ENCODE measurements at places on chromosomes 13 and 19. TPM values are rescaled to one million over a fixed set of nuclear protein-coding genes. Genes with fewer than 3 reads are reported as not detected.

DNA sequence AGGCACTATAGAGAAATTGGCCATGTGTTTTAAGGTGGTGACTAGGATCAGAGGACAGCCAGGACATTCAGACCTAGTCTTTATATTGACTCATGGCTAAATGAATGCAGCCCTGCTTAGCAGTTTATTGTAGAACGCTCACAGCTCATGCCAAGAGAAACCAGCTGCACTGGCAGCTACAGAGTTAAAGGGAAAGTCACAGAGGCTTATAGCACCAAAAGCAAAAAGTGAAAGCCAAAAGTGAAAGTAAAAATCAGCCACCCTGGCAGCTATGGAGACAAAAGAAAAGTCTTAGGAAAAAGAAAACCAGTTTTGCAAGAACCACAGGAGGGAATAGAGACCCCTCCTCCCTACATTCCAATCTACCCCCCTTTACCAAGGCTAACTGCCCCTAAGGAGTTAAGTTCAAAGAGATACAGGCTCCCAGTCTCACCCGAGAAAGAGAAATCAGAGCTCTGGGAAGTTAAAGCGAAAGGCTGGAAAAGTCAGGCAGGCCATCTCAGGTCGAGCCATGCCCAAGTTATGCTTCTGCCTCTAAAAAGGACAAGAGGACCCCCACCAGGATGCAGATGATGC is 99.0 kb downstream of the ZNF429 start:
- no peak for DNase-seq

KIR2DL1 gene
- not detected for total RNA-seq

DNA sequence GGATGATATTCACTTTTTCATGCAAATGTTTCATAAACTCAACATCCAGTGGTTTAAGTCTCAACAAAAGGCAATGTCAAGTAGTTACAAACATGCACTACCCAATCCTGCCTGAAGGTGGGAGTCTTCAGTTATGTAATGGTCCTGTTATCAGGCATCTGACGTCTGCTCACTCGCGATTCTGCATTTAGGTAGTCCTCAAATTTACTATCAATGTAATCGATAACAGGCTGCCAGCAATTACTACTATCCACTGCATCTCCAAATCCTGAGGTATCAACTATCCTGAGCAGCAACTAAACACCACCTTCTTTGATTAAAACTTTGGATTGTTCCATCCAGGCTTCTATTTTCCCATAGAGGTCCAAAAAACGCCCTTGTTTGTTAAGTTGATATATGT is 51.2 kb downstream of the NLRP12 start:
- no peak for DNase-seq

DNA sequence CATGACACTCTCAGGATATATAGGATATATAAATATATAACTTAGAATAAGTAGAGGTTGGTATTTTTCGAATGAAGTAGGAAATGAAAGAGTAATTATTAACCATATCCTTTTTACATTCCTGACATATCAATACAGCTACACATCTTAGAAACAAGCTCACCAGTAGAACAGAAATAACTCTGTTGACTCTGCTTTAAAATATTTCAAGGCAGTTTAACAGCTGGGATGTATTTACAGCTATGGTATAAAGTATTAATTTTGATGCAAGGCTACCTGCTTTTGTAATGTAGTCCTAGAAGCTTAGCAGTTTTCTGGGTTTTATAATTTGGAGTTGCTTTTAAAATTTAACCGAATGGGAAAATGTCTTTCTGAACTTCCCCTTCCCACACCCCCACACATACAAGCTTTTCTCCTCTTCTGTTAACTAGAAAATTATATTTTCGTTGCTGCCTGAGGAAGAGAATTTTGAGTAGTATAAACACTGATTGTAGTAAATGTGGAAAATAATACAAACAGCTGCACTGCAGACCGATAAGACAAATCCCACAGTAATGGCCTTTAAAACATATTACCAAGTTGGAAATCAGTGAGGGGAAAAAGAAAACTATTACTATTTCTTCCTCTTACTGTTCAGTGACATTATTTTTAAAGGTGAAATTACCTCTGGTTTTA is 147.7 kb downstream of the GGACT start:
- DNase-seq, result no peak

DNA sequence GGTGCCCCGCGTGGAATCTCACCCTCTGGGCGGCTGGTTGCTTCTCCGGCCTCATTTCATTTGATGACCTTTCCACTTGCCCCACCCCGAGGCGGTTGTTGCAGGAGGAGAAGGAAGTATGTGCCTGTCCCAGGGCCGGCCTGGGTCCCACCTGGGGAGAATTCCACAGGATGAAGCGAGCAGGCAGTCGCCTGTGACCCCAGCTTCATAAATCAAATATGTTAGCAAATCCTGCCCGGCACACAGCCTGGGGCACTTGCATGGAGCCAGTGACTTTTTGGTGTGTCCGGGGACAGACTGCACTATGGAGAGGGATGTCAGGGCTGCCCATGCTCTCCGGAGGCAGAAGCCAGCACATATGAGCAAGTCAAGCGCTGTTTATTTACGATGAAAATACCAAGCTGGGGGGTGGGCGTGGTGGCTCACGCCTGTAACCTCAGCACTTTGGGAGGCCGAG is 19.7 kb upstream of the ZBTB7A start:
- DNase-seq, result no peak

DNA sequence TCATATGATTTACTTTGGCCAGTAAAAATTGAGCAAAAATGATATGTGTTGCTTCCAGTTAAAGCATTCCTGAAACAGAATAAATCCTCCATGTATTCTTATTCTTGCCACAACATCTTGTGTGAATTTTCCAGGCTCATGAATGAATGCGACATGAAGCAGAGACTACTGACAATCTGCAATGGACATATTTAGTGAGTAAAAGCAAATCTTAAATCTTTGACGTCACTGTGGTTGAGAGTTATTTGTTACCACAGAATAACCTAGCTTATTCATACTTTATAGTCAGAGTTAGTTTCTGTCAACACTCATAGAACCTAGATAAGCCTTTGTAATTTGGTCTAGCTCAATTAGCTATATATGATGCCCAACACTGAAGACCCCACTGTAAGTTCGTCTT is 1443.1 kb downstream of the PCDH9 start:
- DNase-seq, result no peak

- DNase-seq, result no peak
These were observed 66.4 kb upstream of the KL start for GRCh38 chr13:32949820-32950219.

- no peak for DNase-seq
These were observed 4.9 kb upstream of the ZNF90 start for GRCh38 chr19:20072936-20073335.

All from esophagus squamous epithelium (tissue), 5 donors.